ENCODE measurements at places on chromosomes 1 and 21.

DNA sequence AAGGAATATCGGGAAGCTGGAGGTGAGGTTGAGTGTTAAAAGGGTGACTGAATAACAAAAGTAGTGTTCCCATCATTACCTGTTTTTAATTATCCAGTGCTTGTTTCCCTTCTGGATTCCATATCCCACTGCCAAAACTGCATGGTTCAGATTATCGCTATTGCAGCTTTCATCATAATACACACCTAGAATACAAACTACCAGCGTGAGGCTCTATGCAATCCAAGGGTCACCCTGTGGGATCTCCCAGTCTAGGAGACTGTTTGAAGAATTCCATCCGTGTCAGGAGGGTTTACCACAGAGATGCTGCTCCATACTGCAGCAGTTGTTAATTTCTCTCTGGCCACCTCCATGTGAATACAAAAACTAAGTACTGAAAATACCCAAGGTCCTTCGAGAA, 9.0 kb downstream of the CTSK start:
- no peak for DNase-seq

DNA sequence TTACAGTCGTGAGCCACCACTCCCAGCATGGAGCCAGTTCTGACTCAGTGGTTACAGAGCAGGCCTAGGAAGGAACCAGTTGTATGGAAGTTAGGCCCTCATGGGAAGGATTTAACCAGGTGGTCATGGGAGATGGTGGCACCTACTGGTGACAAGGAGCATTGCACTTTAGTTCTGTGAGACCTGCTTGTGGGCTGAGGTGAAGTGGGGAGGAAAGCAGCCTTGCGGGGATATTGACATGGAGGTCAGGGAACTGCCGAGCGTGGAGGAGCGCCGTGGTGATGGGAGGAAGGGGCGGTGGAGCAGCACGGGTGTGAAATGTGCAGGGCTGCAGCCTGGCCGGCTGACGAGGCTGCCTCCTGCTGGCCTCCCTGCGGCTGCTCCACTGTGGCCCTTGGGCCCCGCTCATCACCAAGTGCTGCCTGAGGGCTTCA, 100.4 kb downstream of the GALNT2 start:
- DNase-seq, result peak; percentile 40

DNA sequence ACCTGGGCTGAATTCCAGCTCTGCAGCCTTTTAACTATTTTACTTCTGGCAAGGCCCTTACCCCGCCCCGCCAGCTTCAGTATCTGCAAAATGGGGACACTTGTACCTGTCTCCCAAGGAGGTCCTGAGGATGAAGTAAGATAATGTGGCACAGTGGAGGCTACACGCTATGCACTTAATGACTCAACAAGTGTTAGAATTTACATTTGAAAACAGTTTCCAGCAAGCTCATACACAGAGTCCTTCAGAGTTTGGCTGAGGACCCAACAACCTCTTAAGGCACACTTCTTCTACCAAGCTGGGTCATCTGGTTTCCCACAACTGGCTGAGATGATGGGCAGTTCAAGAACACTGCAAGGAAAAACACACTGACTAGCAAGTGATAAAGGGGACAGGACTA, 30.2 kb upstream of the SLC22A15 start:
- DNase-seq, result no peak

GRCh38 chr1:46413596-46413985, 19.5 kb downstream of the FAAH start:
- peak; percentile 14 for DNase-seq

- no peak for DNase-seq
These were observed 61.8 kb downstream of the ATP1A1 start for GRCh38 chr1:116434849-116435248.

DNA sequence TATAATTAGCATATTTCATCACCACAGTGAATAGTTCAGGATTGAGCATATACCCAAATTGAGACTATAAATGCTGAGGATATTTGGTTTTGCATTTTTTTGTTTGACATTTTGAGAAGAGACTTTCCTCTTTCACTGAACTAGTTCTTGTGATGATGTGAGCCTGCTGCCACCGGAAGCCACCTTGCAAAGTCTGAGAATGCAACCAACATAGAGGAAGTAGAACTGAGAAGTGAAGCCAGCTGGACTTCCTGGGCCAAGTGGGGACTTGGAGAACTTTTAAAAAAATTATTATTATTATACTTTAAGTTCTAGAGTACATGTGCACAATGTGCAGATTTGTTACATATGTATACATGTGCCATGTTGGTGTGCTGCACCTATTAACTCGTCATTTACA, 102.3 kb downstream of the RPE65 start:
- peak; percentile 45 for DNase-seq

- no peak for DNase-seq
These were observed 201.7 kb downstream of the FGGY start for GRCh38 chr1:59498640-59499039.

DNA sequence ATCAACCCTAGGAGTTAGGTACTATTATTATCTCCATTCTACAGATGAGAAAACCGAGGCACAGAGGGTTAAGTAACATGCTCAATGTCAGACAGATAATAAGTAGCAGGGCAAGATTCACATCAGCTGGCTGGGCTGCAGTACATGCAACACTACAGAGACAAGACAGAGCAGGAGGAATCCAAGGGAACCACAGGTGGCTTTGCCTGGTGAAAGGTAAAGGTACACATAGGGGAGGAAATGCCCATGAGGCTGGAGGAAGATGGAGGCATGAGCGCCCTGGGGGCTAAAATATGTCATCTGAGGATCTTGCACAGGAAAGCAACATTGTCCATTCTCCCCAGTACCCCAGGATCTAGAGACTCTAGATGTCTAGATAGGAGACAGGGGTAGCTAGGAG, 8.4 kb downstream of the ZBTB21 start:
- no peak for DNase-seq

- no peak for DNase-seq
These were observed 529.5 kb downstream of the COL11A1 start for GRCh38 chr1:102578804-102579203.

DNA sequence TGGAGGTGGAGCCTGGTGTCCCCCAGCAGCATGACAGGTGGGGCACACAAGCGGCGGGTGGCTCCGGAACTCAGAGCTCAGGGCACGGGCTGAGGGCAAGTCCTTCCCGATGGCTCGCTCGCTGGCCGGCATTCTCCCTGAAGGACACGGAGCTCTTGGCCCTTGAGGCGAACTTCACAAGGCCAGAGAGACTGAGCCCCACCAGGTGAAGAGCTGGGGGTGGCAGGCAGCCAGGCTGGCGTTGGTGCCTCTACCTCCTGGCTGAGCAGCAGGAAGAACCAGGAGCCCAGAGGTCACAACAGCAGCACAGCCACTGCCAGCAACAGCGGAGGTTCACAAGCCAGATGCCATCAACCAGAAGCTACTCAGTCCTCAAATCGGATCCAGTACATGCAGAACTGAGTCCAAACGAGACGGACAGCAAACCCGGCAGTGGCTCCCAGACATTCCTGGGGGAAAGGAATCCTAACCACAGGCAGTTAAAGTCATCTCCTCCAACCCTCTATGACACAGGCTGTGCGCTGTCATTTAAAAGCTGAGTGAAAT, 54.1 kb downstream of the NPHP4 start:
- no peak for DNase-seq

DNA sequence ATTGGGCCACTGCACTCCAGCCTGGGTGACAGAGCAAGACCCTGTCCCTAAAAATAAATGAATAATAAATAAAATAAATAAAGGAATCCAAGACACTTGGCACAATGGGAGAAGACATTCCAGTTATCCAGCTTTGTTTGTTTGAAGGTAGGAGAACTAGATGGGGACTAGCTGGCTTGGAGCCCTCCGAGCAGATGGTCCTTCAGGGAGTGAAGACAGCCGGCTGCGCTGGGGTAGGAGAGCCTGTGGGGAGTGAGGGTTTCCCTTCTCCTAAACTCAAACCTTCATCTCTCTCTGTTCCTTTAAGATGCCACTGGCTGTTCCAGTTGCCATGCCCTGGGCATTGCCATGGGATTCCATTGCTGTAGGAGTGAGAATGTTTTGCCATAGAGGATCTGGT, 120.6 kb downstream of the NAV1 start:
- DNase-seq, result no peak

DNA sequence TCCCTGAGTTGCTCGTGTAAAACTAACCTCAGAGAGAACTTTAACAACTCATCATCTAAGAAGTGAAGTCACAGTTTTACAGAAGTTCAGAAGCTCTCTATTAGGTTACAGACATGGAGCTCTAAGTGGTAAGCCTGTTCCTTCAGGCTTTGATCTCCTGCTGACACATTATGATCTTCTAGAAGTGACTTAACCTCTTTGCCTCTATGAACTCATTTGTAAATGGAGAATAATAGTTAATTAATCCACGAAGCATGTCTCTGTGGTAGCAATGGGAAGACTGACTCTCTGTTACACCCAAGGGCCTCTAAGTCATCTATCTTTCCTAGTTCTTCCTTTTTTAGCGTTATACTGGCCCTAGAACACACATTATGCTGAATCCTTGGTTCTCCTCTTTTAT, 157.9 kb upstream of the NRIP1 start:
- DNase-seq, result no peak

DNA sequence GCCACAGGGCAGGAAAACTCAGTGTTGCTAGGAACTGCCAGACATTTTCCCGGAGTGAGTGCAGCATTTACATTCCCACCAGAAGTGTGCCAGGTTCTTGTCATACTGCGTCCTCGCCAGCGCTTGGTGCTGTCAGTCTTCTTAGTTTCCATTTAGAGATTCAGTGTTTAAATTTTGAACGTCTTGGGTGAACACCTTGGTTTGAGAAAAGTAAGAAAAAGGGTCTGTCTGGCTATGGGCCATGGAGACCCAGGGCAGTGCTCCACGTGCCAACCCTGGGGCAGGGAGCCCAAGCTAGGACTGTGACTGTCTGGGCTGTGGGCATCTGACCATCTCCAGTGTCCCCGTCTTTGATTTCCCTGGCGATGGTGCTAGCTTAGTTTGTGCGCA, 16.0 kb downstream of the IBA57 start:
- no peak for DNase-seq

- DNase-seq, result no peak
These were observed 57.4 kb downstream of the PTPRC start for GRCh38 chr1:198696211-198696610.

DNA sequence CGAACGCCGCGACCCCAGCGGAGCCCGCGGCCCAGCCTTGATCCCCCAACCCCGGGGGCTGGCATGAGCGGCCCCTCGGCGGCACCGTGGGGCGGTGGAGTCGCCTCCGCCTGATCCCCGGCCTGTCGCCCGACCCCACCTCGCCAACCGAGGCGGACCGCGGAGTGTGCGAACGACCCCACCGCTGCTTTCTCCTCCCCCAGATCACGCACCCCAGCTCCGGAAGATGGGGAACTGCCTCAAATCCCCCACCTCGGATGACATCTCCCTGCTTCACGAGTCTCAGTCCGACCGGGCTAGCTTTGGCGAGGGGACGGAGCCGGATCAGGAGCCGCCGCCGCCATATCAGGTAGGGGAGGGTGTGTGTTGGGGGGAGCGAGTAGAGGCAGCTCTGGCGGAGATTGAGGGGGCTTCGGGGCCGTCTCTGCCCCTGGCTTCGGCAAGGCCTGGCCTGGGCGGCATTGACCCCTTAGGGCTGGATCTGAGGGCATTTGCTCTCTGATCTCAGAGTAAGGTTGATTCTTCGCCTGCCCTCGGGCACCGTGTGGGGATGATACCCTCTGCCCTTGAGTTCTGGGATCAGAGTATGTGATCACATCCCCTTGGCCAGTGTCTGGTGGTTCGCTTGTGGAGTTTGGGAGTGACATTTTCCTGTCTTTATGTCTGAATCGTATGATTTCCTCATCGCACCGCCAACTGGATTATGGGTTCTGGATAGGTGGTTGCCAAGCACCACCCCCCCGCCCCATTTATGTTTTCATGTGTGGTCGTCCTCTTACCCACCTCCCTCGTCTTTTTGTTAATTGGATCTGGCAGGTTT, 668 bp downstream of the RNF11 start:
- DNase-seq, result peak; percentile 37

DNA sequence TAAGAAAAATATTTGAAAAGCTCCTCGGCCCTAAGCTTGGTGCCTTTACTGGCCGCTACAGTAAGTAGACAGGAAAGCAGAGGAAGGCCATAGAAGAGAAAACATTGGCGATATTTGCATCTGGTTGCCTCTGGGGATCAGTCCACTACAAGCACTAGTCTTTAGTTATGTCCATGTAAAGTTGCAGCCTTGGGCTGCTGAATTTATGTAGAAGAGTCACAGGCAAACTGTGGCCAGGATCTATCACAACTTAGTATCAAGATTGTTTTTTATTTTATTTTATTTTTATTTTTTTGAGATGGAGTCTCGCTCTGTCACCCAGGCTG, 228.7 kb upstream of the CAMK1G start:
- DNase-seq, result no peak

GRCh38 chr1:31007462-31007991, 58.0 kb downstream of the PUM1 start:
- no peak for DNase-seq

DNA sequence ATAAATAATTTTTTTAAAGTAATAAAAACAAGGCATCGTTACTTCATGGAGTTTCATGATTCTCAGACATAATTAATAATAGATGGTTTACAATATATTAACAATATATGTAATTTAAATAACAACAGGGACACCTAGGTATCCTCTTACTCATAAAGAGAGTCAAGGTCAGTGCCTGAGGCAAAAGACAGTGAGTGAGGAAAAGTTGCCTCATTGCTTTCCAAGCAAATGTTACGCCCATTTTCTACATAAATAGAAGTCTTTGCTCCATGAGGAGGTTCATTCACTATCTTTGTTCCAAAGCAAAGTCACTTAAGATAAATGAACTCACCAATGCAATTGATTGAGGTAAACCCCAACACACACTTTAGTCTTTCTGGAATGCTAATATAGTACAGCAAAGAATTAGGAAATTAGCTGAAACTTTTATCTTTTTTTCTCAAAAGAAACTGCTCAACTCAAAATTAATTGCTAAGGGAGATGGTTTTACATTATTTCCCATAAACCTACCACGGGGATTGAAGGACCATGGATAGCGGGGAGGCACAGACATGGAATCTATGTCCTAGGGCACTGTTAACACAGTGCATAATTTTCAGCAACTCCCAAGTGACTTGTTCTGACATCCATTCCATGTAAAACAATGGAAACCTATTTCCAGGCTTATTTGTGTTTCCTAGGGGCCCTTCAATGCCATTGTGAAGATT, 19.6 kb downstream of the BCL9 start:
- DNase-seq, result no peak

GRCh38 chr1:39996396-39997004, 41.6 kb downstream of the MFSD2A start:
- DNase-seq, result no peak

DNA sequence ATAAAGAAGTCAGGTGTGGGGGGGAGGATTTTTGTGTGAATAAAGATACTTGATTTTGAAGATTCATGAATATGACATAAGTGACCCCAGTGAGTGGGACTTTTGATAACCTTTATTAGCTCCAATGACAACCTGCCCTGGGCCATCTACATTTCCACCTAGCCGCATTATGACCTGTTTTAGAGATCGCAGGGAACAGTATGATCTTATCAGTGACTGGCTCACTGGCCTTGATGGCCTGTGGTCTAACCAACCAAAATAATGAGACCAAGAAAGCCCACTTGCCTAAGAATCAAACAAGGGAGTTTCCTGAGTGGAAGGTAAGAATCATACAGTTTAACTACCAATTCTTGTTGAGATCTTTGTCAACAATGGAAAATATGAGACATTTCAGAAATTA, 1.8 kb downstream of the ELAPOR1 start:
- DNase-seq, result no peak

Measured in CD4-positive, alpha-beta T cell treated with Interferon gamma for 1 hour (primary cell).